ENCODE measurements at places on chromosomes 13 and 19.

- DNase-seq = no peak
Observed at GRCh38 chr13:42607546-42607945, 33.6 kb downstream of the TNFSF11 start.

DNA sequence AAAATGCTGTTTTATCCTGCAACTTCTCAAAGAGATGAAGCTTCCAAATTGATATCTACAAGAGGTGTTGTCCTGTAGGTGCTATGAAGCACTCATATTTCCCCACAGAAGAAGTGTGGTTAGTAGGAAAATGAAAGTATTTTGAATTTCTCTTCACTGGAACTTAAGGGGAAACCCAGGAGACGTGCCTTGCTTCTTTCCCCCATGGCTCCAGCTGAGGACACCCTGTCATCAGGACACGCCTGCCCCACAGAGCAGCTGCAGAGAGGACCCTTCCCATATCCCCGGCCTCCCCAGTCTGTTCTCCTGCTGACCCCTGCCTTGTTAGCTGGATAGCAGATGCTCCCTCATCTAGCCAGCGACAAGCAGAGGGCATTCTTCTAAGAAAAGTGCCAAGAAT lies 371.3 kb downstream of the COG6 start:
- no peak for DNase-seq

DNA sequence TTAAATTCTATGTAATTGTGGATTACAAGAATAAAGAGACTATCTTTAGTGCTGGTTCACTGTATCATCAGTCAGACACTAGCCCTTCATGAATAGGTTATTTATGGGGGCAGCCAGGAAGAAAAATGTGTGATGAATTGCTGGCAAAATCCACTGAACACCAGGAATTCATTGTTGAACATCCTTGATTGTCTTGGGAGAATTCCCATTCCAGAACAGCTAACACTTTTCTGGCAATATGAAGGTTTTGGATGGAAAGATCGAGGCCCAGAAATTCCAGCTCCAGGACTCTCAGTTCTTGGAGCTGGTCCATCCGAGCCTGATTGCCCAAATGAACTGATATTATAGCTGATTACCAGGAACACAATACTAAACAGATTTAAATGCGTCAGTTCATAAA lies 11.5 kb upstream of the SPART start:
- DNase-seq = no peak

GRCh38 chr13:67095621-67096020 lies 134.5 kb downstream of the PCDH9 start:
- DNase-seq = no peak

DNA sequence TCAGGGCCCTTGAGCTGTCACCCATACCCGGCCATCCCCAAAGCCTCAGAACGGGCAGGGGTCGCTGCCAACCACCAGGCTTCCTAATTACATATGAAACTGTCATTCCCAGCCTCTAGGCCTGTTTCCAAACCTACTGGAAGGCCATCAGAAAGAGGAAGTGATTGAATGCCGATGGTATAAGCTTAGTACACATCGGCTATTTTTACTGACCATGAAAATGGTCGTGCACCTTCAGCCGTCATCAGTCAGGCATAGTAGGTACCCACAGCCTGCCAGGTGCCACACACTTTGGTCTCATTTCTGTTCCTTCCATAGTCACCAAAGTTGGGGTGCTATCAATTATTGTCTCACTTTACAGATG lies 10.2 kb downstream of the KRI1 start:
- DNase-seq = no peak

GRCh38 chr19:38879400-38879751 lies 1.3 kb upstream of the RINL start:
- DNase-seq = no peak

DNA sequence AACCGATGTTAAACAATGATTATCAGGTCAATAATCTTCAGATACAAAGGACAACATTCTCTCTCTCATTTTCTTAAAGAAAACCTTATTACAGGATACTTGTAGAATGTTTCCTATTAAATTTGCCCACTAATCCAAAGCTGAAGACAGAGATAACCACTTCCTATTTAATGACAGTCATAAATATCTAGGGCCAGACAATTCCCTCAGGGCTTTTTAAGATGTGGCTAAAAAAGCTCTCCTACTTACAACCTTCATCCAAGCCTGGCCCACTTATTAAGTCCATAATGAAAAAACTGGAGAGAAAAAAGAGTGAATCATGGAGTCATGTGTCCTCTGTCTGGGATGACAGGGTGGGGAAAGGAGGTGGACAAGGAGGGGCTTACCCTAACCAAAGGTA lies 235.9 kb downstream of the KLF12 start:
- no peak for DNase-seq

GRCh38 chr13:91207261-91207660 lies 140.2 kb upstream of the MIR17HG start:
- DNase-seq = no peak

- no peak for DNase-seq
Observed at GRCh38 chr13:22126433-22127021, 455.7 kb downstream of the FGF9 start.

DNA sequence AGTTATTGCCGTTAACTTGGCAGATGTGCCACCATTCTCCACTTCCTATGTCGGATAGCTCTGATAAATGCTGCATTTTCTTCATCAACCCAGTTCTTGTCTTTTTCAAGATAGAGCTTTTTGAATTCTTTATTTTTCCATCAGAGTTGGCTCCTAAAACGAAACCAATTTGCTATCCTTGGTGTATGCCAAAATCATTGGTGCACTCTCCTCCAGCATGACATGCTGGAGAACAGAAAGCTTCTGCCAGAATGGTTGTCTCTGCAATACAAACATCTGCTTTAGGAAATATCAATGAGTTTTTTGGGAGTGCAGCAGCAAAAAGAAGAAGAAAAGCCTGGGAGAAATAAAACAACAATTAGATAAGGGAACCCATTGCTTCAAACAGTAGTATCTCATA lies 124.2 kb downstream of the CDK8 start:
- DNase-seq = no peak

GRCh38 chr19:35710784-35711723 lies 6.7 kb downstream of the ZBTB32 start:
- peak; percentile 60 for DNase-seq

GRCh38 chr13:75920536-75920935 lies 284.4 kb downstream of the LMO7 start:
- DNase-seq = no peak

GRCh38 chr19:30254789-30255188 lies 117.4 kb upstream of the ZNF536 start:
- DNase-seq = no peak

- no peak for DNase-seq
Observed at GRCh38 chr19:956766-957440, 27.2 kb upstream of the WDR18 start.

DNA sequence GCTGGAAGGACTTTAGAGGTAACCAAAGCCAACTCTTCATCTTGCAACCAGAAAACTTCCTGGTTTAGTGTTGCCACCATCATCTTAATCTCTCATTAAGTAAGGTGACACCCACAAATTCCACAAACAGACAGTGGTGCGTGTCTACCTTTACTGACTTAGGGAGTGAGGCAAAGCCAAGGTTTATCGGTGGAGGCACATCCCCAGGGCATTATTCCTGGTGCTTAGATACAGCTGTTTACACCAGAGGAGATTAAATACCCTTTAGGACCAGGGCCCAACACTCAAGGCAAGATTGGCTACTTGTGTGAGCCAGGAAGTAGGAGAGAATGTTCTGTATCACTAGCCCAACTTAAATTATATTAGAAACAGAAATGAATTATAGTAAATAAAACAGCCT lies 9.5 kb downstream of the STOML3 start:
- DNase-seq = no peak

- no peak for DNase-seq
Observed at GRCh38 chr19:33299051-33299688, 3.2 kb downstream of the CEBPA start.

DNA sequence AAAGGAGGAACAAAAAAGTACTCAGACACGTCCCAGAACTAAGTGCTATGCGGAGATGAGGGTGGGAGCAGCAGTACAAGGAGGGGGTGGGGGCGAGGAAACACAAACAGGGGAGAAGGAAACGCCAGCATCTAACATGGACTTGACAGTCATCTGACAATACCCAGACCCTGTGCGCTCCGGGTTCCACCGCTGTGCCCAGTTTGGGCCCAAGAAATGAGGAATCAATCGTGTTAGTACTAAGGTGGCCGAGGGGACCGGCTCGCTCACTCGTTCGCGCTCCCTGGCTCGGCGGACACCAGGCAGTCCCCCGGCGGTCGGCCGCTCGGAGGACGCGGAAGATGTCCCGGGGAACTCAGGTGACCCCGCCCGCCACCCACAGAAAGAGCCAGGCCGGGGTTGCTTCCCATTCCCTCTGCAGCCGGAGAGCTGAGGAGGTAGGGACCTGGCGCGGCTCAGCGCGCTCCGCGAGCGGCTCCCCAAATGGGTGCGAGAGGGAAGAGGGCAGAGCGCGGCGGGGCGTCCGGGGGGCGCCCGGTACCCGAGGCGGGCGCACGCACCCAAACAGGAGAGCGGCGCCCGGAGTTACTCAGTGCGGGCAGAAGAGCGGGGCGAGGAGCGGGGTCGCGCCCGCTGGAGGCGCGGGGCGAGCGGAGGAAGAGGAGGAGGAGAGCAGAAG lies 616 bp downstream of the TSHZ3 start:
- DNase-seq = no peak

DNA sequence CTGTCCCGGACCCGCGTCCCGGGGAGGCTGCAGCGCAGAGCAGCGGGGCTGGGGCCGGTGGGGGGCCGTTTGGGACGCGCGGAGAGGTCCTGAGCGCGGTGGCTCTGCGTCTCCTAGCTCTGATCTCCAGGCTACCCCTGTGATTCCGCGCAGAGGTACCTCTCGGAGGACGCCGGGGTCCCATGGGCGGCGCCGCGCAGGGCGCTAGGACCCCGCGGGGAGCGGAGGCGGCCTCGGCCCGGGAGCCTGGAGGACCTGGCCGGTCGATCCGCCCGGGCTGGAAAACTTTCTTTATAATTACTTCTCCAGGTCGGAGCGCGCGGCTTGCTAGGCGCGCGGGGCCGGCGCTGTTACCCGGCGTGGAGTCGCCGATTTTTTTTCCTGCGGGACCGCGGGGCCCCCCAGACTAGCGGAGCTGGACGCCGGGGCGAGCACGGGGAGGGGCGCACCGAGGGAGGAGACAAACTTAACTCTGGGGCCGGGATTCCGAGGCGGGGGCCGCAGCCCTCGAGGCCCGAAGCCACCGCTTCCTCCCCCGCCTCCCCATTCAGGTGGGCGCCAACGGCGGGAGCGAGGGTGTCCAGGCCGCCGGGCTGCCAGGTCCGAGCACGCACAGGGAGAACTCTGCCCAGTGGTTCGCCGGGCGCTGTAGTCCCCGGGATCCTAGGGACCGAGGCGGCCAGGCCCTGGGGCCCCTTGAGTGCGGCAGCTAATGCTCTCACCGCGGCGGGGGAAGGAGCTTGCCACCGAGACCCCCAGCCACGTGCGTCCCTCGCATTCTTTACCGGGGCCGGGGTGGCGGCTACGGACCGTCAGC lies 848 bp upstream of the CEBPA start:
- no peak for DNase-seq

- DNase-seq = no peak
Observed at GRCh38 chr13:95660981-95661581, 15.9 kb upstream of the DNAJC3 start.

- no peak for DNase-seq
Observed at GRCh38 chr19:53432088-53432661, 391 bp downstream of the ZNF761 start.

GRCh38 chr13:82076496-82076895 lies 1735.6 kb upstream of the SPRY2 start:
- no peak for DNase-seq

- no peak for DNase-seq
Observed at GRCh38 chr19:56403261-56403660, 871 bp upstream of the ZNF583 start.

DNA sequence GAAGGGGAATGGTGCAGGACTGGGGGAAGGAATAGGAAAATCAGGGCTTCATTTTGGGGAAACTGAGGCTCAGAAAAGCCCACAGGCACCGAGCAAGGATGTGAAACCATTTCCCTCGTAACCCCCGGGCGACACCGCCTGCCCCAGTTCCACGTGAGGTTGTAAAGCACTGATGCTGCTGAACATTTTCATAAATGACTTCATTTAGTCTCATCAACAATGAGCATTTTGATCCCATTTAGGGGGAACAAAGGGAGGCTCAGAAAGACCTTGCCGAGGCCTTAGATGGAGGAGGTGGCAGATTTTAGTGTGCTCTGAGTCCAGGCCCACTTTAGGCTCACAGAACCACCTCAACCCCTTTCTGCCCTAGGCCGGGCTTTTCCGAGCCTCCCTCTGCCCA lies 20.5 kb upstream of the FBXO27 start:
- no peak for DNase-seq

GRCh38 chr13:87792878-87793277 lies 121.7 kb downstream of the SLITRK5 start:
- no peak for DNase-seq

Measured in GM18507 (cell line).